ENCODE measurements at places on chromosomes 4 and X.

DNA sequence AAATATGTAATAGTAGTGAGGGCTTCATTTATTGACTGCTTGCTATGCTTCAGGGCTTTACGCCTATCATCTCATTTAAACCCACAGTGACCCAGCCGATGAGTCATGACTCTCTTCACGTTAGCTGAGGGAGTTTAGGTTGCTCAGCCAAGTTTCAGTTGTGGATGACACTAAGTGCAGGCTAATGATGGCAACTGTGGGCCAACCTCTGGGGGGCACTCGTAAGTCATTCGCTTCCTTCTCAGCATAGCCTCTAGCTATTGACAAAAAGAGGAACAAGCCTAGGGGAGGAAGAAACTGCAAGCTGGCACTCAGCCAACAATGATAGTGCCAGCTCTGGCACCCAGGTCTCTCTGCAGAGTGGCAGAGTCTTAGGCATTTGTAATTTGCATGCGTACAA, 325.0 kb downstream of the ARHGAP10 start:
- DNase-seq = peak; percentile 84

- peak; percentile 69 for DNase-seq
Observed at GRCh38 chr4:164956766-164957643, 20.5 kb downstream of the TRIM61 start.

- DNase-seq = no peak
Observed at GRCh38 chr4:153207567-153207966, 3.3 kb downstream of the TRIM2 start.

DNA sequence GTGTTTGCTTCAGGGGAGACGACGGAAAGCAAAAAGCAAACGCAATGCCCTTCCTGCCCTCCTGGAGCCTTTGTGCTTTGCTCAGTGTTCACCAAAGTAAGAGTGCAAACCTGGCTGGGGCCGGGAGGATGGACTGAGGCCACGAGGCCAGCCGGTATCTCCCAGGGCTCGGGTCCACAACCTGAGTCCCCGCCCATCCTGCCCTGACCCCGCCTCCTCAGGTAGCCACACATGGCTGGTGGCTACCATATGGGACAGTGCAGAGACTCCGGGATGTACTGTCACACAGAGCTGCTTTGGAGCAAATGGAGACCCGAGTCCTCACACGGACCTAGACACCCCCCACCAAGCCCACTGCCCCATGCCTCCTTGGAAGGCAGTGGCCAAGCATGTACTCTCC, 4.8 kb downstream of the ATP2B3 start:
- DNase-seq = no peak

- DNase-seq = no peak
Observed at GRCh38 chr4:176902710-176903323, 110.1 kb upstream of the VEGFC start.

GRCh38 chr4:146161243-146161642, 14.3 kb upstream of the LSM6 start:
- DNase-seq = no peak

DNA sequence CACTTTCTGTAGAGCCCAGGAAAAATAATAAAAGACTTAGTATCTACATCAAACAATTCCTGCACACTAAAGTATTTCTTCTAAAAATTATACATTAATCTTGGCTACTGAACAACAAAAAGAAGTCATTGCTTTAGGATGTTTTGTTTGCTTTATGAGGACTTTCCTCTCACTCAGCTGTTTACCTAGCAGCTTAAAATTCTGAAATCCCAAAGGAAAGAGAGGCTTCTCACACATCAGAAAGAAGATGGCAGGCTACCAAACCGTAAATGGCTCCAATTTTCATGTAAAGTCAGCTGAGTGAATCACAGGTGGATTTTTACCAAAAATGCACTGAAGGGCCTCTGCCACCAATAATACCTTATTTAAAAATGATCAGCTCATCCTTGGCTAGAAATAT, 9.0 kb upstream of the TRPC3 start:
- DNase-seq = no peak

GRCh38 chr4:87041141-87041540, 106.3 kb downstream of the AFF1 start:
- no peak for DNase-seq

DNA sequence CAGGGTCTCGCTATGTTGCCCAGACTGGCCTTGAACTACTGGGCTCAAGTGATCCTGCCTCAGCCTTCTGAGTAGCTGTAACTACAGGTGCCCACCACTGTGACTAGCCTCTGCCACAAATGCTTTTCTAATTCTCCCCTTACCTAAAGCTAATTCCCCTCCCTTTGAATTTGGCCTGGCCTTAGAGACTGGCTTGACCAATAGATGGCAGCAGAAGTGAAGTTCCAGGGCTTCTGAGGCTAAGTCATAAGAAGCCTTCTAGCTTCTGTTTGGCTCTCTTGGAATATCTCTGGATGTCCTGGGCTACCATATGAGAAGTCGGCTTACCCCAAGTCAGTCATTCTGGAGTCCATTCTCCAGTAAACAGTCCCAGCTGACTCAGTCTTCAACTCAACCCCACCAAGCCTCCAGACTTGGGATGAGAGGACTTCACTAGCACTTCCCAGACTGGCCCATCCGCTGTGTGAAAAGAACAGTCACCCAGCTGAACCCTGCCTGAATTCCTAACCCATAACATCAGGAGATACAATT, 61.0 kb downstream of the HPRT1 start:
- DNase-seq = peak; percentile 2

DNA sequence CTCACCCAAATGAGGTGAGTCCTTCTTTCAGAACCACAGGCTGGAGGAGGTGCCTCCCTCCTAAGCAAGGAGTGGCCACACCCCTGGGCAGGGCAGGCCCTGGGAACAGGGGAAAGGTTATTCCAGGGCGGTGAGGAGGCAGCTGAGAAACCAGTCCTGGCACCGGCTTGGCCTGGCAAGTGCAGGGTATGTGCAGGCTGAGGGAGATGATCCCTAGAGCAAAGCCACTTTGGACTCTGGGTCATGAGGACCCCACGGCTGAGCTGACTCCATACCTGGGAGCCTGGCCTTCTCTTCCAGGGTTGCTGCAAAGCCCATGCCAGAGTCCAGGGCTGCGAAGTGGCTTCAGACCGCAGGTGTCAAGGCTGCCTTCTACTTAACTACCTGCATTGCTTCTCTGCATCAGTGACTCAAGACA, 49.5 kb upstream of the HELT start:
- no peak for DNase-seq

DNA sequence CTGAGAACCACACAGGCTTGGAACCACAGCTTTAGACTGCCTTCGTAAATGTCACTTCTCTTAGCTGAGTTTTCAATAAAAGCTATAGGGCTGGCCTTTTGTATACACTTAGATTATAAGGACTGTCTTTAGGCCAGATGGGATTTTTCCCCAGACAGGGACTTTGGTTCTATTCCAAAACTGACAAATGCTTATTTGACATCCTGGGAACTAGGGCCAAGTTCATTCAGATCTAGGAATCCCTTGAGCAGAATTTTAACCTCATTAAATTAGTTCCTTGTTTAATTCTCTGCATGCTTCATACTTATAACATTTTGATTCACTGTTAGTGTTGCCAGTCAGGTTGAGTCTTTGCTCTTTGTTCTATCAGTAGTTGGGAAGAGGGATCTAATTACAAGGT, 23.1 kb downstream of the ZRSR2 start:
- DNase-seq = no peak

DNA sequence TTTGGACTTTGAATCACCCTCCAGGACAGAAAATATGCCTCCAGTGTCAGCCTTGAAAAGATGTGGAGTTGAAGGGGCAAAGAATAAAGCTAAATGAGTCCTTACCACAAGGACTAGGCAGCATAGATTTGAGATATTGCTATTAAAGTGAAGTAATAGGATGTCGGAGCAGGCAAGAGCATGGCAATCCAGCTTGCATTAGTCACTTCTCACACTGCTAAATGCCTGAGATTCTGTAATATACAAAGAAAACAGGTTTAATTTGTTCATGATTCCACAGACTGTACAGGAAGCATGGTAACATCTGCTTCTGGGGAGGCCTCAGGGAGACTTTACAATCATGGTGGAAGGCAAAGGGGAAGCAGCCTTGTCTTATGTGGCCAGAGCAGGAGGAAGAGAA, 109.8 kb upstream of the PCDH7 start:
- no peak for DNase-seq

GRCh38 chr4:108651014-108651791, 804 bp downstream of the OSTC start:
- DNase-seq = no peak

DNA sequence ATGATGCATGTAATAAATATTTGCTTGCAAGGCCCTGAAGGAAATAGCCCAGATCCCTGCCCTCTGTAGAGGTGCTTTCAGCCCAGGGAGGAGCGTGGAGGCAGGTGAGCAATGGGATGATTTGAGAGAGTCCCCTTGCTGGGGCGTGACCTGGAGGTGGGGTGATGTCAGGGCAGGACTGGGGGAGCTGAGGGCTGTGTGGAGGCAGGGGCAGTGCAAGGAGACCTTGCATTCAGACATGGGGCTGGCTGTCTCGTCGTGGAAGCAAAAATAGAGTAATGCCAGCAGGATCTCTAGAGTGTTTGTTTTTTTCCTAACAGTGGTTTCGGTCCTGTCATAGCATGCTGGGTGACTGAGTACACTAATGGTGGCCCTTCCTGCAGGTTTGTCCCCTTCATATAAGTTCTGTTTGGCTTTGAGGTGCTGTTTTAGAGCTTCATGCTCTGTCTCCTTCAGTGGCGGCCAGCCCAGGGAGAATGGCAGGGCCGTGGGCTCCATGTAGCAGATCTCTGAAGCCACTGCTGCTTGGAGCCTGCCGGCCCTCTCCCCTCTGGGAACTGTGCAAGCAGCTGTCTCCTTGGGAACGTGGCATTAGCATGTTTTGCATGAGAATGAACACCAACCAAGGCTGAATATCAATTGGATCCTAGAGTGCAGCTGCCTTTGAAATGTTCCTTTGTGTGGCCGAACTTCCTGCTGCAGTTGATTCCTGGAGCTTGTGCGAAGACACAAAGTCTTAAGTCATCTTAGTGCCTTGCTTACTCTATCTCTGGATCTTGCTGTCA, 39.3 kb upstream of the CLDN34 start:
- DNase-seq = no peak

GRCh38 chr4:155660436-155660835, 6.2 kb upstream of the GUCY1A1 start:
- DNase-seq = no peak

GRCh38 chrX:29545878-29546277, 669.5 kb upstream of the MAGEB2 start:
- DNase-seq = no peak

GRCh38 chr4:100936661-100937375, 410.5 kb downstream of the PPP3CA start:
- DNase-seq = no peak

DNA sequence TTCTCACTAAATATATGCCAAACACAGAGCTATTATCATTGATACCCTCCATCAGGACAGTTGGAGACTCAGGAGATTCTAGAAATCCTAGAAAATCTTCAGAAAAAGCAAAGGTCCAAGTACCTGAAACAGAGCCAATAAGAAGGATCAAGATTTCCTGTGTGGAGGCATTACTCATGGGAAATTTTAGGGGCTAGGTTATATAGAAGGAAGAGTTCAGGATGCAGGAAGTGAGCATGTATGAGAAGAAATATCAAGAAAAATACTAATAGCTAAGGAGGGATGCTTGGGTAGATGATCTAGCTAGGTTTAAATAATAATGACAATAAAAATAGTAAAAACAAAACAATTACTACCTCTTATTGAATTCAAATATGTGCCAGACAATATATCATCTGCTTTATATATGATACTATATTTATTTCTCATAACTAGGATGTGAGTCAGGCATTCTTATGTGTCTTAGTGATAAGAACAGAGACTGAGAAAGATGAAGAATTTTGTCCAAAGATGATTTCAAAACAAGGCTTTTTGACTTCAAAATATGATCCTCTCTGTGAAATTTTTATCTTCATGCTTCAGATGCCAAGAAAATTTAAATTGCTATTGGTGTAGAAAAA, 66.4 kb upstream of the HHIP start:
- DNase-seq = no peak

- no peak for DNase-seq
Observed at GRCh38 chr4:79413886-79414285, 5.9 kb upstream of the GK2 start.

DNA sequence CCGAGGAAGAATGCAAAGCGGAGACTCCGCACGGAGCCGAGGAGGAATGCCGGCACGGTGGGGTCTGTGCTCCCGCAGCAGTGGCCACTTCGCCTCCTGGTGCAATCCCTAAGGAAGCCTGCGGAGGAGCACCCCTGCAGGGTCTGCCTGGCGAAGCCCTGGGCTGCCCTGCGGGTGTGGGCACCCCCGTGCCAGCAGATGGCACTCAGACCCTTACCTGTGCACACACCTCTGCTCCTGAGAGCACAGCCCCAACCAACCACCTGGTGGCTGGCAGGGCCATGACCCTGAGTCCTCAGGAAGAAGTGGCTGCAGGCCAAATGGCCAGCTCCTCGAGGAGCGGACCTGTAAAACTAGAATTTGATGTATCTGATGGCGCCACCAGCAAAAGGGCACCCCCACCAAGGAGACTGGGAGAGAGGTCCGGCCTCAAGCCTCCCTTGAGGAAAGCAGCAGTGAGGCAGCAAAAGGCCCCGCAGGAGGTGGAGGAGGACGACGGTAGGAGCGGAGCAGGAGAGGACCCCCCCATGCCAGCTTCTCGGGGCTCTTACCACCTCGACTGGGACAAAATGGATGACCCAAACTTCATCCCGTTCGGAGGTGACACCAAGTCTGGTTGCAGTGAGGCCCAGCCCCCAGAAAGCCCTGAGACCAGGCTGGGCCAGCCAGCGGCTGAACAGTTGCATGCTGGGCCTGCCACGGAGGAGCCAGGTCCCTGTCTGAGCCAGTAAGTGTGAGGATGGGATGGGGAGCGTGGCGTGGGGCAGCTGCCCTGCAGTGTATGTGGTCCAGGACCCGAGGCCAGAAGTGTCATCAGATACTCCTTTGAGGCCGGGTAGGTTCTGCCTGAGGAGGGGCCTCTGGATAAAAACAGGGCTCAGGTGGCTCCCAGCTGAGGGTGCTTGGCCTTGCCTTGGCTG, 7.0 kb downstream of the TACC3 start:
- DNase-seq = no peak

- DNase-seq = no peak
Observed at GRCh38 chrX:10178866-10179463, 22.2 kb downstream of the CLCN4 start.

- DNase-seq = no peak
Observed at GRCh38 chr4:42640613-42641012, 16.3 kb downstream of the ATP8A1 start.

GRCh38 chr4:72761368-72762038, 192.5 kb upstream of the ADAMTS3 start:
- DNase-seq = no peak

GRCh38 chr4:140267576-140267975, 105.9 kb upstream of the SCOC start:
- no peak for DNase-seq

- DNase-seq = no peak
Observed at GRCh38 chr4:137768881-137769280, 236.6 kb upstream of the PCDH18 start.

DNA sequence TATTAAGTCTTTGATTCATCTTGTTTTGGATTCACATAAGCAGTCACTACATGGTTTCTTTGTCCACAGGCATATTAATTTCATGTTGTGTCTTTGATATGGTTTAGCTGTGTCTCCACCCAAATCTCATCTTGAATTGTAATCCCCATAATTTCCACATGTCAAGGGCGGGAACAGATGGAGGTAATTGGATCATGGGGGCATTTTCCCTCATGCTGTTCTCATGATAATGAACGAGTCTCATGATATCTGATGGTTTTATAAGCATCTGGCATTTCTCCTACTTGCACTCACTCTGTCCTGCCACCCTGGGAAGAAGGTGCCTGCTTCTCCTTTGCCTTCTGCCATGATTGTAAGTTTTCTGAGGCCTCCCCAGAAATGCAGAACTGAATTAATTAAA, 1811.2 kb upstream of the PCDH10 start:
- DNase-seq = no peak

GRCh38 chr4:5399790-5400421, 308.5 kb downstream of the EVC2 start:
- DNase-seq = no peak
